HTR-8/SVneo (cell line): ENCODE measurements at places on chromosomes 12 and 14.

DNA sequence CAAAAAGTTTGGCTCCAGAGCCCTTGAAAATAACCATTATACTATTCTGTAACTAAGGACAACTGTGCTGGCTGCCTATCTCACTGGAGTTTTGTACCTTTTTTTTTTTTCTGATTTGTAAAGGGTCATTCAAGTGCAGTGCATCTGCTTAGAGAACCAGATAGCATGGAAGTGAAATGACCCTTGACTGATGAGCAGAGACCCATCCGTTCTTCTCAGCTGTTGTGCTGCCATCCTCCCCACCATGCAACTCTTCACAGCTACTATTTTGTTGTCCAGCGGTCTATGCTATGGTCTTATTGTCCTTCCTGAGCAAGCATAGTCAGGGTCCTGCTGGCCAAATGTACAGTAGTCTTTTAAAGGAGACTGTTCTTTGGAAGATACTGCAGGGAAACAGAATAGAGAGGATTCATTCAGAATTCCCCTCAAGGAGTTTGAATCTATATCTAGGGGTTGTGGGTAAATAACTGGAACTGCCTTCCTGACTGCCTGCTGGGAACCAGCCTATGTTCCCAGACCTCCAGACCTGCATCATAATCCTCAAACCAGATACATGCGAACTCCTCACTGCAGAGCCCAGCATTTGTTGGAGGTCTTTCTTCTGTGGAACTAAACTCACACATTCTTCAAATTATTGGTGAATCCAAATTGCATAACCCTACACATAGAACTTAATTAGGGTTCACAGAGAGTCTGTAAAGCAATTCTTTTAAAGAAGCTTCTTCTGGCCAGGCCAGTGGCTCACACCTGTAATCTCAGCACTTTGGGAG, 41.1 kb downstream of the GPR19 start:
- DNase-seq = no peak

GRCh38 chr12:27610374-27610773, 85.9 kb upstream of the REP15 start:
- peak; percentile 31 for DNase-seq

DNA sequence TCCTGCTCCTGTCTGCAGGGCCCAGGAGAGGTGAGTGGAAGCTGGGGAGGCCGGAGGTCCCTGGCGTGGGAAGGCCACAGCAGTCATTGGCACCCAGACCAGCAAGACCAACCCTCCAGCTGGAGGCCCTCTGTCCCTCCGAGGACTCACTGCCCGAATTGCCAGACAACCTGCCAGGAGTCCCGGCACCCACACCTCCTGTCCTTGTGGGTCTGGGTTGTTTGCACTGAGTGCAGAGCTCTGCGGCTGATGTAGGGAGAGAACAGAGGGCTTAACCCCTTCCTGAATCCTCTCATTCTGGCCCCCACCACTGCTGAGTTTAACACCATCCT, 204.9 kb downstream of the KIF26A start:
- no peak for DNase-seq

- no peak for DNase-seq
Observed at GRCh38 chr12:66361703-66362102, 59.4 kb downstream of the HELB start.

GRCh38 chr12:58310368-58310767, 369.0 kb downstream of the ATP23 start:
- peak; percentile 28 for DNase-seq

DNA sequence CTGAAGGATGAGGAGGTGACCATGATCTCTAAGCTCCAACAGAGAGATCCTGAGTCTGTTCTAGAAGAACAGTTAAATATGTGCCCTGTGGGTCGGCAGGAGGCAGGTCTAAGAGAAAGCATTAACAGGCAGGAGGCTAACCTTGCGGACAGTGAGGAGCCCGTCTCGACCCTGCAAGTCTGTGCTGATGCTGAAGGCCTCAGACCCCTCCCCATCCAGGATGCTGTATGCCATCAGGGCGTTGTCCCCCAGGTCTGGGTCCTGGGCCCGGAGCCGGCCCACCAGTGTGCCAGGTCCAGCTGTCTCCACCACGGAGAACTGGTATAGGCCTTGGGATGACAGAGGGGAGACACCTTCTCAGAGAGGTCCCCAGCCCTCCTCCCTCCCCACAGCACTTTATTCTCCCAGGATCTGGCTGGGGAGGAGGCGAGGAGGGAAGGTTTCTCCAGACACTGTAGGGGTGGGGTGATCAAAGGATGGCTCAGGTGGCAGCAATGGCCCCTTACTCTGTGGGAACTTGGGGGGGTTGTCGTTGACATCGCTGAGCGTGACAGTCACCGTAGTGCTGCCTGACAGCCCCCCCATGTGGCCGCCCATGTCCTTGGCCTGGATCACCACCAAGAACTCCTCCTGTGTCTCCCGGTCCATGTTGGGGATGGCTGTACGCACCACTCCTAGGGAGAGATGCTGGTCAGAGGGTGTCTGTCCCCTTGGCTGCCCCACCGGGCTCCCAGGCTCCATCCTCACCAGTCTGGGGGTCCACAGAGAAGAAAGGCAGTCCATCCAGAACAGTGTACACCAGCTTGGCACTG, 3.1 kb downstream of the CDH24 start:
- DNase-seq = no peak

DNA sequence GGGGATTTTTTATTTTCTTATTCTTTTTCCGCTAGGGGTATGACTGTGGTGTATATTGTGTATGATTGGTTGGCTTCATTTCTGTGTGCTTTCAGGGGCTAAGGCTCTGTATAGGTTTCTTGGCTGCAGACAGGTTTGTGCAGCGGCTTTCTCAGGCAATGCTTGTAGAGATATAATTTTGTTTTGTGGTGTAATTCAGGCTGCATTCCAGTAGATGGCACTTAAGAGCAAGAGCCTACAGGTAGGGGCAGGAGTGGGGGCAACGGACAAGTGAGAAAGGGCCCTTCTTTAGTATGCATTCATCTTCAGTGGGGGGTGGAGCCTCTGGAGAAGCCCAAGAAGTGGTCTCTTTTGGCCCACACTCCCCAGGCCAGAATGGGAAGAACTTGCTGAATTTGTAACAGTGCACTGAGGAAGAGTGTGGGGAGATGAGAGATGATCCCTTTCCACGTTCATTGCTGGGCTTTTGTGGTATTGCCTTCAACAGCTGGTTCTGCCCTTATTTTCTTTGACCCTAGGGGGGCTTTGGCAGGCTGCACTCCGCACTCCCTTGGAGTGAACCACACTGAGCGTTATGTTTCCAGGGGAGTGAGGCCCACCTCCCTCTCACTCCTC, 78.6 kb downstream of the IFNG-AS1 start:
- no peak for DNase-seq

GRCh38 chr14:40222996-40223395, 790.8 kb upstream of the FBXO33 start:
- no peak for DNase-seq

DNA sequence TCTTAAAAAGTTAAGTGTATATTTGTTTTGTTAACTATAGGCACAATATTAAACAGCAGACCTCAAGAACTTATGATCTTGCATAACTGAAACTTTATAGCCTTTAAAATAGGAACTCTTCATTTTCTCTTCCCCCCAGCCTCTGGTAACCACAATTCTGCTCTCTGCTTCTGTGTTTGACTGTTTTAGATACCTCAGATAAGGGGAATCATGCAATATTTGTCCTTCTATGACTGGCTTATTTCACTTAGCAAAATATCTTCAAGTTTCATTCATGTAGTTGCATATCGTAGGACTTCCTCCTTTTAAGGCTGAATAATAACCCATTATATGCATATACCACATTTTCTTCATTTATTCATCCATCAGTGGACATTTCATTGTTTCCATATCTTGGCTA, 131.3 kb downstream of the PTPRO start:
- no peak for DNase-seq

DNA sequence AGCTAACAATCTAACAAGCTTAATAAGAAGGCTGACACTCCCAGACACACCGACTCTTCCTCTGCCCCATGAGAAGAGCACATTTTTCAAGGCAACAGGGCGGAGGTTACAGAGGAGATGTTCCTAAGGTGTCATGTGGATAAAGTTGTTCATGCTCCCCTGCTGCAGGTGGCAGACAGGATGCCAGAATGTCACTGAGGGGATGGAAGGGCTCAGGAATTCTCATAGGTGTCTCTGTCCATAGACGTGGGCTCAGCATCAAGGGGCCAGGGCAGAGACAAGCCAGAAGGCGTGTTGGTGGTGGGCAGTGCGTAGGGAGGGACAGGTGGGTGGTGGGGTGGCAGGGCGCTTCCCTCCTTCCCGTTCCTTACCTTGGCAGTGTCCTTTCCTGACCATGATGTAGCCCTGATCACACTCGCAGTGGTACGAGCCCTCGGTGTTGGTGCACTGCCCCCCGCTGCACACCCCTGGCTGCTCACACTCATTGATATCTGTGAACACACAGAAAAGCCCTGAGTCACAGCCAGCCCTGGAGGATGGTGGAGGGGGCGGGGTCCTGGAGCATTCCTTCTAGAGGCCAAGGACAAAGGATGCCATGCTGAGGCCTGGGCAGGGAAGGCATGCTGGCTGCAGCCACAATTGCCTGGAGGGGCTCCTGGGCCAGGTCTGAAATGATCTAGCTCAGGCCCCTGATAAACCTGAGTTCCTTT, 23.0 kb downstream of the ISCA2 start:
- DNase-seq = peak; percentile 70

DNA sequence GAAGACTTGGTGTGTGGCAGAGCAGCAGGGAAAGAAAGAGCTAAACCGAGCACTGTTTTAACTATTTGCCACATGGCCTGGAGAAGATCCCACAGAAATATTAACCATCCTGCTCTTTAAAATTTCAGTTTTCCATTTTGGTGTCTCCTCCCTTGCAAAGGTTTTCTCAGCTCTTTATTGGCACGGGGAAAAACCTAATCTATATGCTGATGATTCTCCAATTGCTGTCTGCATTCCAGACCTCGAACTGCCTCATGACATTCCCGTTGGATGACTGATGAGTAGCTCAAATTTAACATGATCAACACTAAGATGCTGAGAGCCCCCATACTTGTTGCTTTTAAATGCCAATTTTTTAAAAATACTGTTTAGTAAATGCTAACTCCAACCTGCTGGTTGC, 115.0 kb downstream of the EMP1 start:
- no peak for DNase-seq

GRCh38 chr12:53308276-53308675, 8.8 kb downstream of the MYG1 start:
- no peak for DNase-seq

DNA sequence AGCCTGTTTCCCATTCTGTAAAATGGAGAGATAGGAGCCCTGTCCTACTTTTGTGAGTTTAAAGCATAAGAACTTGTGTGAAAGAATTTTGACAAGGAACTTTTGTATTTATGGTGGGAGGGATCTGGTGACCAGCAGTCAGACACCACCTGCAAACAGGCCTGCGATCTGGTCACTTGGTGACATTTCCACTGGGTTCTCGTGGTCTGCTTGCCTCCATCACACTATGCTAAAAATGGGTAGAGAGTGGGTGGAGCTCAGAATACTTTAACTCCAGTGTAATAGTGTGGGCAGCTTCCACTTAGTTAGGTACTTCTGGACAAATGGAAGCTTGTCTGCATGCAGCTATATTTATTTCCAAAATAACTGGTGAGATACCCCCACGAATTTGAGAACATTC, 26.5 kb upstream of the PLXNC1 start:
- no peak for DNase-seq

DNA sequence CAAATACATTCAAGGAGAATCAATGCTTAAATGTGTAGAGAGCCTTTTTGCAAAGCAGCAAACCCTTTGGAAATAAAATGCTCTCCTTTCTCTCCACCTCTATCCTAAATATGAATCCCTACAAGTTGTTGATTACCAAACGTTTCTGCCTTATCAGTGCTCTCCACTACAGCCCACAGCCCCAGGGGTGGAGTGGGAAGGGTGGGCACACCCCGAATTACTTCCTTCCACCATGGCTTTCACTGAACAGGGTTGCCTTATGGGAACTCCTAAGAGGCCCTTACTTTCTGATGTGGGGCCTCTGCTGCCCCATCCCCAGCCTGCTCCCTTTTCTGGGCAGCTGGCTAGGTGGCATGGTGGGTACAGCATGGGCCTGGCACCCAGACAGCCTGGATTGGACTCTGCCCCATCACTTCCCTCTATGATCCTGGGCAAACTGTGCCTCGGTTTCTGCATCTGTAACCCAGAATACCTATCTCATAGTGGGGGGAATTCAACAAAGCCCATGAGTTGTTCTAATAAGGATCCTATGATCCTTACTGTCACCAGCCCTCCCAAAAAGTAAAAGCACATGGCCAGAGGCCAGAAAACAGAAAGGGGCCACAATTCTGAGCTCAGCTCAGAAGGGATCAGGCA, 16.1 kb downstream of the AK7 start:
- no peak for DNase-seq

DNA sequence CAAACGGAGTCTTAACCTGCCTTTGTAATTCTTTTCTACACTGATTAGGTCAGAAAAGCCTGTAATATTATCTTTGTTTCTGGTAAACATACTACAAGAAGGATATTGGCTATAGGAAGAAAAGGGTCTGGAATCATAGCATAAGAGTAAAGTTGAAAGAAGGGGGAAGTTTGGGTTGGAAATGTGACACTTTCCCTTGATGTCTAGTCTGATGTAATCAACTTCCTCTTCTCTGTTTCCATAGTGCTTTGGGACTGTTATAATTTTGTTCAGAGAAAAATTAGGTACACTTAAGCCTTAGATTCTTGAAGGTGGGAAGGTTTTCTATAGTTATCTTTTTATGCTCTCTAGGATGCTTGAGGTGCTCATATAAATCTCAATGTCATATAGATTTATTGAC, 322.2 kb downstream of the AEBP2 start:
- DNase-seq = no peak

DNA sequence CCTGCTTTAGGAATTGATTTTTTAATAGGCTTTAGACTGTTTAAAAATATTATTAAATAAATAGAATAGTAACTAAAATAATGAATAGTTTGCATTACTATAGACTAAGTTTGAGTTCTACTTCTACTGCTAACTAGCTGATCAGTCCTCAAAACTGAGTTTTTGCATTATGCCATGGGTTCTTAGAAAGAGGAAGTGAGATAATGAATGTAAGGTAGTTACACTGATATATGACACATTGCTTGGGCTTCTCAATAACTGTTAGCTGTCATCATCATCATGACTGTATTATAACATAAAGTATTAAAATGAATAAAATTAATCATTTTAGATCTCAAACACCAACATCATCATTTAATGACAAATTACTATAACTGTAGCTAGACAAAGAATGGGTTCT, 949.7 kb downstream of the TRHDE start:
- no peak for DNase-seq

GRCh38 chr14:28770630-28771029, 4.0 kb downstream of the FOXG1 start:
- DNase-seq = no peak

DNA sequence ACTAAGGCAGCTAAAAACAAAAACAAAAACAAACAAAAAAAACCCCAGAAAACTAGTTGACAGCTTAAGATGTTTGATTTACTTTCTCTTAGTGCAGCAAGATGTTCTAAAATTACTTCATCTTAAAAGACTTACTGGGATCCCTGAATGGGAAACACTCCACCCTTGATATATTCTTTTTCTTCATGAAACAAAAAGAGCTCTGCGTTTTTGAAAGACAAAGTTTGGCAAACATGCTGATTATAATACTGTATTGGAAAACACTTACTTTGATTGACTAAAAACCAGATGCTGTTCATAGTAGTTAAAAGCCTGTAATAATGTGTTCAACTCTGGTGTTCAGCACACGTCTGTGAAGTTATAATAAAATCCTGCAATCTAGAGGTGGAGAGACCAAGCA, 136.8 kb downstream of the SRGAP1 start:
- DNase-seq = no peak
